ENCODE measurements at places on chromosomes 7 and 10. TPM values are rescaled to one million over a fixed set of nuclear protein-coding genes. Genes with fewer than 3 reads are reported as not detected.

Gene GPRIN2
- total RNA-seq, result 23.4 TPM

Gene SFRP4
- total RNA-seq, result 1.1 TPM

Gene RGR
- not detected for total RNA-seq

Gene FANK1
- total RNA-seq, result 0.88 TPM

Gene BUD23
- 35.9 TPM for total RNA-seq

Gene PRRT4
- total RNA-seq, result 1.2 TPM

Gene MUC12
- total RNA-seq, result 8.5 TPM
